Stimulated activated CD8-positive, alpha-beta memory T cell treated with anti-CD3 and anti-CD28 coated beads, Interleukin-4, amount 100 ng/mL, for 1 hour (primary cell): ENCODE measurements at places on chromosomes 1 and 21.

GRCh38 chr1:43279161-43279560, 6.2 kb downstream of the C1orf210 start:
- no peak for DNase-seq

DNA sequence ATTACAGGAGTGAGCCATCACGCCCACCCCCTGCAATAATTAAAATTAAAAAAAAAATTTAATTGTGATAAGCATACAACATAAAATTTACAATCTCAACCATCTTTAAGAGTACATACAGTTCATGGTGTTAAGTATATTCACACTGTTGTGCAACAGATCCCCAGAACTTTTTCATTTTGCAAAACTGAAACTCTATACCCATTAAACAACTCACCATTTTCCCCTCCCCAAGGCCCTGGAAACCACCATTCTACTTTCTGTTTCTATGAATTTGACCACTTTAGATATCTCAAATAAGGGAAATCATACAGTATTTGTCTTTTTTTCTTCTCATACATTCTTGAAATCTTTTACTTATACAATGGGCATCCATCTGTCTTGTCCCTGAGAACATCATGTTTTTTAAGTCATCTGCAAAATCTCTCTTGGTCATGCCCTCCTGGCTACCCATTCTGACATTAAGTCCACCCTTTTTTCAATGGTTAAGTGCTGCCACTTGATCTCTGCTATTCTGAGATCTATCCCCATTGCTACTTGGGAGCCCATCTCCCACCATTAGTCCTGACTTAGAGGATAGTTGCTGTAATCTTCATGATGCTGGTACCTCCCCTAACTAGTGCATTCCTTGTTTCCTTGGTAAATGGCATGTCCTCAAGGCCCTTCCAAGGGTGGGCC, 39.4 kb upstream of the ZFYVE9 start:
- no peak for DNase-seq

- no peak for DNase-seq
Measured at GRCh38 chr1:226978432-226979114, 38.5 kb downstream of the COQ8A start.

GRCh38 chr1:29256394-29256793, 20.1 kb downstream of the PTPRU start:
- no peak for DNase-seq

- DNase-seq = no peak
Measured at GRCh38 chr1:59199719-59200376, 97.0 kb upstream of the FGGY start.

DNA sequence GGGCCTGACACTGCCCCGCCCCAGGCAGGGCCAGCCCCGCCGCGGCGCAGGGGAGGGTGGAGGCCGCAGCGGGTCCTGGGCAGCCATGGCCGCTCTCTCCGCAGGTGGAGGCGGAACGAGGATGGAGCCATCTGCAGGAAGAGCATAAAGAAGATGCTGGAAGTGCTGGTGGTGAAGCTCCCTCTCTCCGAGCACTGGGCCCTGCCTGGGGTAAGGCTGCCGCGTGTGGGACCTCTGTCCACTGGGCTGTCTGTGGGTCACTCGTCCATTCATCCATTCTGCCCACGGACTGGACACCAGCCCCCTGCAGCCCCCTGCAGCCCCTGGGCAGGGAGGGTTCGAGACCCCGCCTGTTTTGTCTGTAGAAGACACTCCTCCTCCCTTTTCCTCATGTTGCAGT, 18.4 kb upstream of the LRRC3 start:
- no peak for DNase-seq

DNA sequence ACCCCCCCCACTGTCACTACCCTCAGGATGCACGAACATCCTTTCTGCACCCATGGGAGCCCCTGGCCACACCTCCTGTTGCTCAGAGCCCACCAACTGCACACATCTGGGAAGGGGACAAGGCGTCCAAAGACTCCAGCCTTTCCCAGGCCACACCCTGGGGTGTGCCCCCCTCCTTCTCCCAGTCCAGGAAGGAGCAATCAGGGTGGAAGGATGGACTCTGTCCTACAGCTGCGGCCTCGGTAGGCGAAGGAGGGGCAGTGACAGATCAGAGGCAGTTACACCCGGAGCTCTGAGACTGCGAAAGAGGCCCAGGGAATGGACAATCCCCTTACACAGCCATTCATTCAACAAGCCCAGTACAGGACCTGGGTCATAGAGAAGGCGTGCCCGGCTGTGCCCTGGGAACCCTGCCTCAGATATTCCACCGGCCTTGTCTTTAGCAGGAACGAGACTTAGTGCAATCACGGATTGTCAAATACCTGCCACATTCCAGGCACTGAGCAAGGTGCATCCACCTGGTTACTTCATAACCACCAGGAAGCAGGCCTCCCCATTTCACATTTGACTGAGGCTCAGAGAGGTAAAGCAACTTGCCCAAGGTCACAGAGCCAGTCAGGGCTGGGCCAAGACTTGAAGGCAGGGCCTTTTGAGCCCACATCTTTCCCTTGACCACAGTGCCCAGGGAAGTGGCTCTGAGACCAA, 9.4 kb downstream of the HSPG2 start:
- no peak for DNase-seq

GRCh38 chr1:151024540-151025146, 11.7 kb upstream of the BNIPL start:
- DNase-seq = peak; percentile 80

GRCh38 chr1:174892016-174892415, 107.7 kb upstream of the CACYBP start:
- no peak for DNase-seq

- no peak for DNase-seq
Measured at GRCh38 chr1:41456847-41457540, 27.5 kb downstream of the EDN2 start.

DNA sequence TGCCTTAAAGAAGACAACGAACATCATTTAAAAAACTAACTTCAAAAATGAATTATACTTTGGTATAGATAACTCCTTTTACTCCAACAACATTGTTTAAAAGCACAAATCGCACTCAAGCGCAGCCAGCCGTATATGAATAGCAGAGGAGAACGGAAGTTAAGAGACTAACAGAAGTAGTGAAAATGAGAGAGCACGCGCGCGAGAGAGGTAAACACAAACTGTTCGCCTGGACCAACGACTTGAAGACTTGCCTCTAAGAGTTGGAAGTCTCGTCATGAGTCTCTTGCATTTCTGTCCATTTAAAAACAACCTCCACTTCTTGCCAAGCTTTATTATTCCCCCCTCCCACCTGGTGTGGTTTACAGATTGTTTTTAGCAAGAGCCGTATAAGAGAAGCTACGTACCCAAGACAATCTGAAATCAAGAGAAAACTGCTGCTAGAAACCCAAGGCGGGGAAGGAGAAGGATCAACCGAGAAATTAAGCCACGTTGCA, 479 bp downstream of the SELENOF start:
- peak; percentile 4 for DNase-seq

DNA sequence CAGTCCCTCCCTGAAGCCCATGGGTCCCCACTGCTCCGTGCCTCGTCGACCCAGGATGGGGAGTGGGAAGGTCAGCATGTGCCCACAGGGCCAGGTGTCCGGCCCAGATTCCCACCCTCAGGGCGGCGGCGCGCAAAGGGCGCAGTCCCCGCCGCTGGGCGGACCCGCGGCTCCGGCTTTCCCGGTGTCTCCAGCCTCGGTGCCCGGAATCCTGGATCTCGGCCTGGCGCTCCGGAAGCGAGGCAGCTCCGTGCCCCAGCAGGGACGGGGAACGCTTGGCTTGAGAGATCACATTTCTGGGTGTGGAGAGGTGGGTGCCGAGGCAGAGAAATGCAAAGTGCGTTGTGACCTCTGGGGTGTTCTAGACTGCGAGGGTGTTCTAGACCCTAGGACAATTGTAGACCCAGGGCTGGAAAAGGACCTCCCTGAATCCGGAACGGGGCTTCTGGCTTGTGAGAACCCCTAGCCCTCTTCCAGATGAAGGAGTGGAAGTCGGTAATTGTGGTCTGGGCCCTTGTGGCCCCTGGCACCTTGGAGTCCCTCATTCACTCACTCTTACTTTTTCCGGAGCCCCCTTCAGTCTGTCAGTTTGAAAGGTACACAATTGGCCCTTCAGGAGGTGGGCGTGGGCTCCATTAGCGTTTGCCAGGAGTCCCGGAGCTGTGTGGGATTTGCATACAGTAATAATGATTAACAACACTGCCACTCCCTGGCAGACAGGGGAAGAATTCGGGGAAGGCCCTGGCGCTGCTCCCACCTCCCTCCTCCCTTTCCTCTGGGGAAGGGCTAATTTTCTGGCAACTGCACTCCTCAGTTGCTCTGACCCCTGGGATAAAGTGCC, 1.6 kb upstream of the KCND3 start:
- DNase-seq = no peak

GRCh38 chr1:89611721-89612120, 21.2 kb upstream of the LRRC8C start:
- no peak for DNase-seq

GRCh38 chr1:111582644-111583618, 36.7 kb upstream of the RAP1A start:
- no peak for DNase-seq

DNA sequence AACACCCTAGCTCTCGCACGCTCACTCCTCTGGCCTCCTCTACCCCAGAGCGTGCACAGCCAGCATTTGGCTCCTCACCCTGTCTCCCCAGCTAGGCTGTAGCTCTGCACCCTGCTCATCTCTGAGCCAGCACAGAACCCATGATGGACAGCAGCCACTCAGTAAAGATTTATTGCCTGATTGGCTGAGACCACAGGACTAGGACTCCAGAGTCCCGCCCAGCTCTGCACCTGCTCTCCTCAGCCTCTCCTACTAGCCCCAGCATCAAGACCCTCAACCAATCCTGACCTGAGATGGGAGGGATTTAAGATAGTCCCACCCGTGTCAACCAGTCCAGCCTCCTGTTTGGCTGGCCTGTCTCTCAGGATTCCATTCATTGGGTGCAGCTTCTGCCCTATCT, 9.3 kb downstream of the C1QB start:
- no peak for DNase-seq

DNA sequence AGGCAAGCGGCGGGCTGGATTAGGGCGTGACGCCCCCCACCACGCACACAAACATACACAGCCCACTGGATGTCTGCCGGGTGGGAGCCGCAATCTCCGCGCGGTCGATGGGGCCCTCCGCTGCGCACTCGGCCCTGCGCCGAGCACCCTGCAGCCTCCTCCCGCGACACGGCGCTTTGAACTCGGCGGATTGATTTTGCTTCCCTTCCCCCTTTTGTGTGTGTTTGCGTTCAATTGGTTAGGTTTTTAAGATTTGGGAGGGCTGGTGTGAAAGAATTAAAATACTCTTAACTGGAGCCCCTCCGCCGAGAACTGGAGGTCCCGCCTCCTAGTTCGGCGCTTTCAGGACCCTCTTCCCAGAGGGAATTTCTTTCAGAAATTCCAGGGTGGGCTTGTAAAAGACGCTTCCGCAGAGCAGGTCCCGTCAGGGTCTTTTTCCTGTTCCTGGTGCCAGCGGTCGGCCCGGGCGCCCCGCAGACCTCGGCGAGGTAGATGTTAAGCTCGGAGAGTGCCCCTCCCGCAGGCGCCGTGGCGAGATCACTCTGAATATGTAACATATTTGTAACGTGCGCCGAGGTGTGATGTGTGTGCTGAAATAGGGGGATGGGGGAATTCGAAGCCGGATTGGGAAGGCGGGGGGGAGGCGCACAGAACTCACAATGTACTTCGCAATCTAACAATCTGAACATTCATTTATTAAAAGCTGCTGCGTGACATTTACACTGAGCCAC, 8.0 kb upstream of the BARHL2 start:
- no peak for DNase-seq

DNA sequence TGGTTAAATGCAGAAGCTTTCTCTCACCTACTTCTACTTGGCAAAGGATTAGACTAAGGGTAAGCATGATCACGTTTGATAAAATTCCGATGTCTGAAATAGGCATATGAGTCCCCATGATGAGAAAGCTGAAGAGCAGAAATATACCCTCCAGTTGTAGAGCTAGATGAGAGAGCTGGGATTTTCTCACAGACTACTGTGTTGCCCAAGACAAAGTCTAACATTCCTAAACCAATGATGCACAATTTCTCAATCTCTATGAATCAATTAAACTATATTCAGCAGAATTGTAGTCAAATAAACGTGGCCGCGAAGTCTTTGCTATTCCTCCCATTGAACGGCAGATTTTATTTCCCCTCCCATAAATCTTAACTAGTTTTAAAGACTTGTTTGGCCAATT, 699.2 kb downstream of the KCNT2 start:
- DNase-seq = no peak

GRCh38 chr1:66684353-66684752, 67.9 kb upstream of the DYNLT5 start:
- no peak for DNase-seq

DNA sequence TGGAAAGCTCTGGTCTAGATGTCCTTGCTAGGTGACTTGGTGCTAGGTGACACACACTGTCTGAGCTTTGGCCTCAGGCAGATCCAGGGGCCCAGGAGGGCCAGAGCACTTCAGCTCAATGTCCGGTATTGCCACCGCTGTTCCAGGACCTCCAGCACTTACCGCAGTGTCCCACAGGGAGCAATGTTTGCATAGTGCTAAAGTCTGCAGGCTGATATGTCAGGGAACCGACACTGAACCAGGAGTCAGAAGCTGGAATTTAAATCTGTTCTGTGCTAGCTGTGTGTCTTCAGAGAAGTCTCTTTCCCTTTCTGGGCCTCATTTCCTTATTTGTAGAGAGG, 19.3 kb downstream of the DHCR24 start:
- DNase-seq = no peak

DNA sequence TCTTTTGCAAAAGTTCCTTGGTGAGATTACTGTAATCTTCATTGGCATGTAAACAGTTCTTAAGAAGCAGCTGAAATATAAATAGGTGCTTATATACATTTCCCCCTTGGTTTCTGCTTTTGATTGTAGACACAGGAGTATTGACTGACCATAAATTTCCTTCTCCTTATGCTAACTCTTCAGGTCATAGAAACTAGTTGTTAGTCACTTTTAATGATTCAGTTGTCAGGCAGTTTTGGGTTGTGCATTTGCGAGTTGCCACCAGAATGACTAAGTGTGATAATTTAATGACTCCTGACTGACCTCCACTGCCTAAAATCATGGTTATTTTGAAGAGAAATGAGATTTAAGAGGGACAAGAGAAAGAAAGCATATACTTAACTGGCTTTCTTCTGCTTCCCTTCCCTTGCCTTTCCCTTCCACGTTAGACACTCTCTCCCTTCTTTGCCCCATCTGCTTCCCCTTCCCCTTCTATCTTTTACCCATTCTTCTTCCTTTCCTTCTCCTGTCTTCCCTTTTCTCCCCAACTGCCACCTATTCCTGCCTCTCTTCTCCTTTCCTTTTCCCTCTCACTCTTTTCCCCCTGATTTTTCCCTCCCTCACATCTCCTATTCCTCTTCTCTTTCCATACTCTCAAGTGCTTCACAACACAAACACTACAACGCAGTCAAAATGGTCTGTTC, 12.3 kb downstream of the ZMPSTE24 start:
- DNase-seq = no peak

DNA sequence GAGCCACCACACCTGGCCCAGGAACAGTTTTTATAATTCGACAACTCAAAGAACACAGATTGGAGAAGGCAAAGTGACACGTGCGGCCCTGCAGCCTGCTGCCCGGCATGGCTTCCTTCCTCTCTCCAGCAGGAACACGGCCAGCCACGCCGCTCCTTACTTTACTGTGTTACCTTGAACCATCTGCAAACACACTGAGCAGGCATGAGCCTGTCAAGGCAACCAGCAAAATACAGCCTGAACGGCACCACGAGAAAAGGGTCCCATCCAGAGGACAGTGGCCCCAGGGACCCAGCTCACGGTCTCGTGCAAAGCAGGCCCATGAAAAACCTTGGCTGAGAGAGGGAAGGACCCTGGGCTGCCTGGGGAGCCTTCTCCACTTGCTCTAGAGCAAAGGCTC, 38.8 kb downstream of the NPHP4 start:
- DNase-seq = no peak
